ENCODE measurements at places on chromosomes 13 and 19. TPM values are rescaled to one million over a fixed set of nuclear protein-coding genes. Genes with fewer than 3 reads are reported as not detected.

Gene TMEM190
- polyA plus RNA-seq: 0.32 TPM

Gene KIR2DL1
- polyA plus RNA-seq: not detected

Gene PRSS57
- not detected for polyA plus RNA-seq

Gene ANGPTL8
- not detected for polyA plus RNA-seq

Gene KL
- polyA plus RNA-seq: not detected

Gene ZFR2
- not detected for polyA plus RNA-seq

Gene SPC24
- 7.4 TPM for polyA plus RNA-seq

Gene CGB2
- not detected for polyA plus RNA-seq

Gene GJA3
- 2.7 TPM for polyA plus RNA-seq

Gene FFAR3
- not detected for polyA plus RNA-seq

Gene SRRM5
- polyA plus RNA-seq: 0.12 TPM

Gene ZNF534
- 0.04 TPM for polyA plus RNA-seq

Gene ZFP36
- polyA plus RNA-seq: 4.1 TPM

Gene NLRP9
- not detected for polyA plus RNA-seq

Gene SLC25A41
- not detected for polyA plus RNA-seq

Gene ZNF69
- 5.5 TPM for polyA plus RNA-seq

Gene EXOC3L2
- polyA plus RNA-seq: not detected

Gene KLF2
- polyA plus RNA-seq: 1.5 TPM

Gene PRODH2
- polyA plus RNA-seq: not detected

Gene PSG11
- 0.11 TPM for polyA plus RNA-seq

Gene SIGLEC8
- polyA plus RNA-seq: not detected

Gene WASF3
- 8.3 TPM for polyA plus RNA-seq

Gene TLE2
- polyA plus RNA-seq: 0.82 TPM

Gene AP3D1
- 68.2 TPM for polyA plus RNA-seq

Gene DAND5
- not detected for polyA plus RNA-seq

Gene PRR22
- 0.17 TPM for polyA plus RNA-seq

Gene FGF14
- polyA plus RNA-seq: not detected

Gene POU4F1
- polyA plus RNA-seq: not detected

Gene EPS8L1
- 1.5 TPM for polyA plus RNA-seq

Gene CA11
- polyA plus RNA-seq: 3.7 TPM

Gene LYPD3
- 1.0 TPM for polyA plus RNA-seq

Gene BEST2
- polyA plus RNA-seq: not detected

Gene AP2A1
- 59.1 TPM for polyA plus RNA-seq

Gene TNFAIP8L1
- 4.1 TPM for polyA plus RNA-seq
